ENCODE measurements at places on chromosomes 7 and 10. TPM values are rescaled to one million over a fixed set of nuclear protein-coding genes. Genes with fewer than 3 reads are reported as not detected.

The COG5 gene
- total RNA-seq = 59.6 TPM

The PPP1R17 gene
- total RNA-seq = not detected

The PIP gene
- total RNA-seq = not detected

The TMEM213 gene
- total RNA-seq = not detected

The VGF gene
- 249 TPM for total RNA-seq

The BAMBI gene
- 0.77 TPM for total RNA-seq

The LMOD2 gene
- total RNA-seq = not detected

Data from uterine smooth muscle cell (primary cell).